Stimulated activated CD4-positive, alpha-beta T cell treated with anti-CD3 and anti-CD28 coated beads, Interleukin-15, amount 100 ng/mL, for 48 hours (primary cell): ENCODE measurements at places on chromosomes 1 and 21.

- DNase-seq = no peak
These were observed 415.0 kb downstream of the DPYD start for GRCh38 chr1:97505816-97506215.

DNA sequence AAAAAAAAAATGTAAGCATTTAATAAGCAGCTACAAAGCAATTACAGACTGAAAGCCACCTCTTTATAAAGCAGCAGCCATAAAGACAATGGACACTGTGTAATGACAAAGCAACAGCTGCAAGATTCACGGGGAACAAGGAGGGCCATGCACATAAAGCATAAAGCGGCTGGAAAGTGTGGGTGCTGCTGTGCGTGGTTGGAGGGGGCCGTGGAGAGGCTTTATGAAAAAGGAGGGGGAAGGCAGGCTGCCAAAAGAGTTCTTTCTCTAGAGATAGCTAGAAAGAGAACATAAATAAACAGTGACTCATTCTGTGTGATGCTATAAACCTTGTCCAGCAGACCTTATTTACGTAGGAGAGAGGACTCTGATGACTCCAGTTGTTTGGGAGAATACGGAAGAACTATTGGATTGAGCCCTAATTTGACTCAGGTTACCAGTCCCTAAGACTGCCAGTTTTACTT, 49.3 kb downstream of the ADAMTS1 start:
- no peak for DNase-seq

DNA sequence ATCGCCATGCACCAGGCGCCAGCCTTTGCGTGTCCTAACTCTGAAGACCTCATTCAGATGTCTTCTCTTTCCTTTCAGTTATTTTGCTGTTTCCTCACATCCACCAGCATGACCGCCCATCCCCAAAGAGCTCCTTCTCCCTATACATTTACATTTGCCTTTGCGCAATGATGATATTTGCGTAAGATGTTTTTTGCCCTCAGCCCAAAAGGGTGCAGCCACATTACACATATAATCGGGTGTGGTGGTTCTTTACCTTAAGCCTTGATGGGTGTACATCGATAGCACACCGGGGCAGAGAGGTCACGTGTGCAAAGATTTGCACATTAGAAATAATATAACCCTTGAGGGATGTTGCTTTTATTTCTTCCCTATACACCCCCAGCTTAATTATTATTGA, 192.8 kb downstream of the HUNK start:
- no peak for DNase-seq

- no peak for DNase-seq
These were observed 122.5 kb upstream of the ZBTB40 start for GRCh38 chr1:22329148-22329515.

DNA sequence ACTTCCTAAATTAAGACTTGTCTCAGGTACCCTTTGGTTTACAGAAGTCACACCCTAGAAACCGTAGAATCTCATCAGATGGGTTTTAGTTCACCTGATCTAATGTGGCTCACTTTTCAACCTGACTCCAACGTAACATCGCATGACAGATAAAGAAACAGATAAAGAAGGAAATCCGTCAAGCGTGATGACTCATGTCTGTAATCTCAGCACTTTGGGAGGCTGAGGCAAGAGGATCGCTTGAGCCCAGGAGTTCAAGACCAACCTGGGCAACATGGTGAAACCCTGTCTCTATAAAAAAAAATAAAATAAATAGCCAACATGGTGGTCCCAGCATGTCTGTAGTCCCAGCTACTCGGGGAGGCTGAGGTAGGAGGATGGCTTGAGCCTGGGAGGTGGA, 97.3 kb downstream of the SPSB1 start:
- no peak for DNase-seq

GRCh38 chr1:240193679-240194078, 102.0 kb downstream of the FMN2 start:
- no peak for DNase-seq

GRCh38 chr1:179883745-179884138, 1.7 kb downstream of the TOR1AIP1 start:
- peak; percentile 47 for DNase-seq

GRCh38 chr1:57208741-57209302, 215.0 kb downstream of the DAB1 start:
- no peak for DNase-seq

DNA sequence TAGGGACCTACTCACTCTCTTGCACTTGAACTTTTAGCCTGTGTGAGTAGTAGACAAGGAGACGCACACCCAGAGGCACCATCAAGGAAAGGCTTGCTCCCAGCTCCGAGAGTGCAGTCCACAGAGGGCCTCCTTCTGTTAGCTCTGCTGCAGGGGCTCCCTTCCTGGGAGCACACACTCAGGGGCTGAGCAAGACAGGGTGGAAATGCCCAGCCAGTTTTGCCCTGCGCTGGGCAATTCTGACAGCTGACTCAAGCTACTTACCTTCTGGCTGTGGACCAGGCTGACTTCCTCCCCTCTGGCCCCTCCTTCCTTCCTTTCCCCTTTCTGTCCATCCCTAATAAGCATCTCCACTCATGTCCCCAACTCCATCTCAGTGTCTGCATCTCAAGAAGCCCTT, 449.1 kb downstream of the PTPRU start:
- no peak for DNase-seq

DNA sequence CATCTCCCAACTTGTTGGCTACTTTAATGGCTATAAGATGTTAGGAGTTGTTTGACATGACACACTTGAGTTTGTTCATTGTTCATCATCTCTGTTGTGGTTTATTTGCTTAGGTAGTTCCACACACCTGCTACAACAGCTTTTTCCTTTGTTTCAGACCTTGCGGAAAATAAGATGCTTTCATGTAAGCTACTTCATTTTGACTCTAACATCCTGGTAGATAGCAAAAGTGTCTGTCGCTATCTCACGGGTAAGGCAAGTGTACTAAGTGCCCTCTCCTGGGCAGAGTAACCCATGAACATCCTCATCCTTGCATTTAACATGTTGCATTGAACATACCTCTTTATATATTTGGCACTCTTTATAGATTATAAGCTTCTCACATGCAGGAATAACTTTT, 1.6 kb upstream of the OR10T2 start:
- no peak for DNase-seq

DNA sequence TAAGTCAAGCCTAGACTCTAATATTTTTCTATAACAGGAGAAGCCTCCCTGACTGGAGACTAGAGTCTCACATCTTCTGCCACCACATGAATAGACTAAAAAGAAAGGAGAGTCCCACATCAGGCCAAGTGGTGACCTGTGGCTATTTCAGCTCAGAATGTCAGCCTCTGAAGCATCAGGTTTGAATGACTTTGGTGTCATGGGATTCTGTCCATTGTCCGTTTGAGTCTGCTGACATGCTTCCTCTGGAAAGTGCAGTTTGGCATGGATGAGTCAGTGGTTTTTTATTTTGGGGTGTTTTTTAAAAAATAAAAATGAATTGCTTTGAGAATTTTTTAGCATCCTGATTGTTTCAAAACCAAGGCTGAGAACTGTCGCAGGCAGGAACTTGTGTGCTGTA, 19.5 kb downstream of the DYRK3 start:
- no peak for DNase-seq

- DNase-seq = peak; percentile 7
These were observed 79.0 kb downstream of the RAVER2 start for GRCh38 chr1:64823691-64824476.

- peak; percentile 55 for DNase-seq
These were observed 16.4 kb upstream of the RAB29 start for GRCh38 chr1:205791568-205792180.

DNA sequence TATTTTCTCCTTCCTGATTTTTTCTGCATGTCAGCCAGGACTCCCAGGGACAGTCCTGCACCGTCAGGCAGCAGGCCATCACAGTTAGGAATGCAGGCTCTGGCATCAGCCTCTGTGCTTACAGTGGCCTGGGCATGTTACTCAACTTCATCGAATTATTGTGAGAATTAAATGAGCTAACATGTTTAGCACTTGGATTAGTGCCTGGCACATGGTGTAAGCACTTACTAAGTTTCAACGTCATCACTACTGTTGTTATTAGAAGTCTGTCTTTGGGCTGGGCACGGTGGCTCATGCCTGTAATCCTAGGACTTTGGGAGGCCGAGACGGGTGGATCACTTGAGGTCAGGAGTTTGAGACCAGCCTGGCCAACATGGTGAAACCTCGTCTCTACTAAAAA, 45.1 kb downstream of the SCCPDH start:
- DNase-seq = no peak

GRCh38 chr1:39996396-39997004, 41.6 kb downstream of the MFSD2A start:
- DNase-seq = no peak

DNA sequence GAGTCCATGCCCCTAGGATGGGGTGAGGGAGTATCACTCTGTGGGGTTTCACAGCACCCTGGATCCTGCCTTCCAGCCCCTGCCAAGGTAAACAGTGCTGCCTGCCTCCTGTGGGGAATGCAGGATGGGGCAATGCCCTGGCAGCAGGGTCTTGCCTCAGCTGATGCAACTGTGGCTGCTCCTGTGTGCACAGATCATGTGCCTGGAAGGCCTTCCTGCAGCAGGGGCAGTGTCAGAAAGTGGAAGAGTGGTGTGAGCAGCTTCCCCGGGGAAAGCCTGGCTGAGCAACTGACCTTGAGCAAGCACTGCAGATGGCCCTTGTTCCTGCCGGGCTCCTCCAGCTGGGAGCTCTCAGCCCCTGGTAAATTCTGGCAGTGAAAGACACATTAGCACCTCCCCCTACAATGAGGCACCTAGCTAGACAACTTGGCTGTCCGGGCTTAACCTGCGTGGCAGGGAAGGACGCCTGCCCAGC, 9.9 kb downstream of the TOR3A start:
- no peak for DNase-seq

- no peak for DNase-seq
These were observed at the start of gene ACKR1 for GRCh38 chr1:159204161-159205141. Gene ACKR1 (plus strand): TSS chr1:159204875. CDS start chr1:159204960, 85 bp downstream.

GRCh38 chr1:63366908-63367214, 566 bp upstream of the ALG6 start:
- DNase-seq = no peak
